ENCODE measurements at places on chromosomes 11 and 22.

DNA sequence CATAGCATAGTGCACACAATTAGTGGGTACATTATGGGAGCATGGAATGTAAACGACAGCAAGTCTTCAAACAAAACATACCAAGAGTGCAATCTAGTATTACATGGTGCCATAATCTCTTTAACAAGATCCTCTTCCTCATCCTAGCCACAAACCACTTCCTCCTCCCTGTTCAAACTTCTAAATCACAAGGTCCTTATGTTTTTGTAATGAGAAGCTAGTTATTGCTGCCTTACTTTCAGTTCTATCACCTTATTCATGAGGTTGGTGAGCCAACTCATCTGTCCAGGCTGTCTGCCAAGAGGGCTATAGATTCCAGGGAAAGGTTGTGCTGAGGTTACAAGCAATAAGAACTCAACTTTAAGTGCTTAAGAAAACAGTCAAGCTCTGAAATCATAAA lies 195.4 kb upstream of the ARHGAP20 start:
- DNase-seq, result no peak
- no peaks in the 10 kb centered on the region for H3K4me1 ChIP-seq
- no peak overlapping the region for H3K27ac ChIP-seq
- no peaks in the 10 kb centered on the region for H3K36me3 ChIP-seq

DNA sequence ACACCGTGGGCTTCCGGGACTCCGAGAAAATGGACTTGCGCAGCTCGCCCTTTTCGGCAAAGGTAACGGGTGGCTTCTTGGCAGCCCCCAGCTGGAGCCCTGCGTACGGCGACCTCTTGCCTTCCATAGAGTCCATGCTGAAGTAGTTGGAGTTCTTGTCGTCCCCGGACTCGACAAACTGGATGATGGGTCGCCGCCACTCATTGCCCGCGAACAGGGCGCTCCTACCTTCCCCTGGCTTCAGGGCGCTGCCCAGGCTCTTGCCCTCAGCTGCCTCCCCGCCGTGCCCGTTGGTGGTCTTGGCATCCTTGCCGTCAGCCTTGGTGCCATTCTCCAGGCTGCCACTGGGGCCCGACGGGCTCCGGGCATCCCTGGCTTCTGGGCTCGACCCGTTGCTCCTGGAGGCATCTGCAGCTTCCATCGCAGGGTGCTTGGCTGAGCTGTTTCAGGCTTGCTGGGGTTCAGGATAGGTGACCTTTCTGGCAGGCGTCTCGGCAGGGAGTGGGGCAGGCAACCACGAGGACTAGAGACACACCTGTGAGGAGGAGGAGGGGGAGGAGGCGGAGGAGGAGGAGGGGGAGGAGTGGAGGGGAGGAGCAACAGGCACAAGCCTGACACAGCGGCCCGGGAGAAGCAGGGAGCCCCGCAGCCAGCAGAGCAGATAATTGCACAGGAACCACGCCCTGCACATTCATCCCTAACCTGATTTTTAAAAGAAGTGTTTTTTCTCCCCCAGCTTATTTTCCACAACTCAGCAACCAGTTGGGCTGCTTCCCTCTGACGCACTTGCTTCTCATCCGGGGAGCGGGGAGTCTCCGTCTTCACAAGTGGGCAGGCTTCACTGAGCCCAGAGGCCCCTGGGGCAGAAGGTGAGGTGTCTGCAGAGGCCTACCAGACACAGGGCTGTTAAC lies at the start of gene TRIM29:
Gene TRIM29 (minus strand): TSS at position 503 of the 911 bp plus-strand sequence. CDS start 82 bp downstream, at position 421.
- H3K27ac ChIP-seq, result no peak within 1 kb of the TSS
- H3K4me3 ChIP-seq, result no peak within 1 kb of the TSS
- no peak for DNase-seq
- H3K4me1 ChIP-seq, result no peaks in the 10 kb centered on the region
- H3K36me3 ChIP-seq, result no peaks in the 10 kb centered on the region

DNA sequence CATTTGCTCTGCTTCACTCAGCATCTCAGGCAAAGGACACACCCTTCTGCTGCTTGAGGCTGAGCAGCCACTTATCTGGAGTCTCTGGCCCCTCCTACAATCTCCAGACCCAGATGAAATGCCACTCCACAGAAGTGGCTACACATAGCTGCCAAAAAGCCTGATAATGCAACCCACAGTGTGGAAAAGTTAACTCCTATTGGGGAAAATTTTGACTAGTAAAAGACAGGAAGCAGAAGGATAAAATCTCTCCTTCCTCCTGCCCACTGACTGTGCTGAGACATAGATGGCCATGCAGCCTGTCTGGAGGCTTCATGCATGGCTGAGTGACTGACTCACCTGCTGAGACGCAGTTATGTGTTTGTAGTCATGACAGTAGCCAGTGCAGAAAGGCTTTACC lies 92.3 kb upstream of the TEAD1 start:
- H3K36me3 ChIP-seq, result no peaks in the 10 kb centered on the region
- H3K27ac ChIP-seq, result no peak overlapping the region
- no peak for DNase-seq
- H3K4me1 ChIP-seq, result peaks cover 11% of the 10 kb centered on the region
- H3K27me3 ChIP-seq, result no peaks in the 10 kb centered on the region

DNA sequence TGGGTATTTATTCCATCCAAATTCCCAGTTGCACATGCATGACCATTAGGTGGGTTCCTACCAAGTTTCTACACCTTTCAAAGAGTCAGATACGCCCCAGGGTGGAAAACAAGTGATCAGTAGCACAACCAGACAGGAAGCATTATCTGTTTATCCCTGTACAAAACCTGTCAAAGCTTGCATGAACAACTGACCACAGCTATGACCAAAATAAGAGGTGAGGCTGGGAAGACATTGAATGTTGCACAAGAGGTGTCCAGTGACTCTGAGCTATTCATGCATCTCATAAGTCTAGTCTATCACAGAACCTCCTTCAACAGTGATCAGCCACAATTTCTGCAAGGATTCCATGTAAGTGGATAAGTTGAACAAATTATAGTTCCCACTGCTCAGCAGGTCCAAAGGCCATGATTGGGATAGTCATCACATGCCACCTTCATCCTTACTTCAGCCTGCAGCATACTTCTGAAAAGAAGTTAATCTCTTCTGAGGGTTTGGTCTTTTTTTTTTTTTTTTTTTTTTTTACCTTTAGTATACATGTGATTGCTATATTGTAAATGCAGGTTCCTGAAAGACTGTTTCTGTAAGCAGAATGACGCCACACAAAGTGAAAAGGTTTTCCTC lies 28.0 kb upstream of the TMEM45B start:
- no peak overlapping the region for H3K4me3 ChIP-seq
- no peaks in the 10 kb centered on the region for H3K4me1 ChIP-seq
- H3K27ac ChIP-seq, result no peak overlapping the region

GRCh38 chr11:57332694-57333440 lies 2.8 kb downstream of the SSRP1 start:
- H3K27me3 ChIP-seq, result no peaks in the 10 kb centered on the region
- peaks cover 16% of the 10 kb centered on the region for H3K4me1 ChIP-seq
- H3K4me3 ChIP-seq, result no peak overlapping the region
- H3K36me3 ChIP-seq, result peaks cover 63% of the 10 kb centered on the region
- no peak overlapping the region for H3K27ac ChIP-seq
- DNase-seq, result no peak

DNA sequence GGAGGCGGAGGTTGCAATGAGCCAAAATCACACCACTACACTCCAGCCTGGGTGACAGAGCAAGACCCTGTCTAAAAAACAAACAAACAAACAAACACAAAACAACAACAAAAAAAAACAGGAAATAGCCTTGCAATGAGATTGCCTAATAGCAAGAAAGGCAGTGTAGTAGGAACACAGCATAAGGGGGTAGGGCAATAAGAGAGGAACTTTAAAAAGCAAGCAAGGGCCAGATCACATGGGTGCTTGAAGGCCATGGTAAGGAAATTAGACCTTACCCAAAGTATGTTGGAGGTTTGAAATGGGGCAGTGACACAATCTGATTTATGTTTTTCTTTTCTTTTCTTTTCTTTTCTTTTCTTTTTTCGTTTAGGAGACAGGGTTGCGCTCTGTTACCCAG lies 34.7 kb upstream of the NRIP3 start:
- no peak overlapping the region for H3K4me3 ChIP-seq
- H3K36me3 ChIP-seq, result no peaks in the 10 kb centered on the region
- no peak for DNase-seq
- no peaks in the 10 kb centered on the region for H3K27me3 ChIP-seq
- H3K4me1 ChIP-seq, result no peaks in the 10 kb centered on the region
- no peak overlapping the region for H3K27ac ChIP-seq

- H3K4me1 ChIP-seq, result no peaks in the 10 kb centered on the region
- H3K36me3 ChIP-seq, result no peaks in the 10 kb centered on the region
- H3K4me3 ChIP-seq, result no peak overlapping the region
- H3K27me3 ChIP-seq, result no peaks in the 10 kb centered on the region
- no peak overlapping the region for H3K27ac ChIP-seq
- DNase-seq, result no peak
Observed at GRCh38 chr11:88104408-88104807, 70.8 kb downstream of the RAB38 start.

GRCh38 chr22:38953577-38954413 lies 3.6 kb upstream of the APOBEC3A start:
- no peak for DNase-seq
- H3K27me3 ChIP-seq, result no peaks in the 10 kb centered on the region
- H3K4me1 ChIP-seq, result no peaks in the 10 kb centered on the region
- no peaks in the 10 kb centered on the region for H3K36me3 ChIP-seq

GRCh38 chr22:26487996-26488395 lies 4.3 kb downstream of the SRRD start:
- no peak overlapping the region for H3K4me3 ChIP-seq
- no peak overlapping the region for H3K27ac ChIP-seq
- H3K4me1 ChIP-seq, result peaks cover 3% of the 10 kb centered on the region
- no peaks in the 10 kb centered on the region for H3K27me3 ChIP-seq
- H3K36me3 ChIP-seq, result peaks cover 65% of the 10 kb centered on the region
